ENCODE measurements at places on chromosomes 4 and X.

DNA sequence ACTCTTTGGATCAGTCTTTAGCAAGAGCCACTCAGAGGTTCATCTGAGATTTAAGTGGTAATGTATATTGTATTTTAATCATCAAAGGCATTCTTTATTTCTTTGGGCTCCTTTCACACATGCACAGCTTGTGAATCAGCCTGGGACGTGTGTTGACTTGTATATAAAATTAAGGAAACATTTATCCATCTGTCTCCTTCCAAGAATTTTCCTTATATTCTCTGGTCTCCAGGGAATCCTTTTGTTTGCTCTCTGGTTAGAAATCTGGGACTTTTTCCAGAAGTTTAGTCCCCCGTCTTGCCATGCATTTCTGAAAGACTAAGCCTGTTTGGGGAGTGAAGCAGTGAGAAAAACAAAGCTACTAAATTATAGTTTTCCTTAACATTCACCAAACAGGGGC lies 212.3 kb downstream of the DCAF12L2 start:
- DNase-seq, result peak; percentile 5

DNA sequence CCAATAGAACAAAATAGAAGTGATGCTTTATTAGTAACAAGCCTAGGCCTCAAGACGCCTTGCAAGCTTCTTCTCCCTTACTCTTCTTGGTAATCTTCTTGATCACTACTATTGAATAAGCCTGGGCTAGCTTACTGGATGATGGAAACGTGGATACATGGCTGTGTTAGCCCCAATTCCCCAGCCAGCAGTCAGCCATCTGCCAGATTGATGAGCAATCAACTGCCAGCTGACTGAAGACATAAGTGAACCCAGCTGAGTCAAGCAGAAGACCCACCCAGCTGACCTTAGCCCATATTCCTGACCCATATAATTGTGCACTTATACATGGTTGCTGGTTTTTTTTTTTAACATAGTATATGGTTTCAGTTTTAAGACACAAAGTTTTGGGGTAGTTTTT lies 130.4 kb downstream of the DHX15 start:
- DNase-seq, result no peak

- DNase-seq, result no peak
Measured at GRCh38 chr4:158729716-158730559, 6.7 kb upstream of the PPID start.

DNA sequence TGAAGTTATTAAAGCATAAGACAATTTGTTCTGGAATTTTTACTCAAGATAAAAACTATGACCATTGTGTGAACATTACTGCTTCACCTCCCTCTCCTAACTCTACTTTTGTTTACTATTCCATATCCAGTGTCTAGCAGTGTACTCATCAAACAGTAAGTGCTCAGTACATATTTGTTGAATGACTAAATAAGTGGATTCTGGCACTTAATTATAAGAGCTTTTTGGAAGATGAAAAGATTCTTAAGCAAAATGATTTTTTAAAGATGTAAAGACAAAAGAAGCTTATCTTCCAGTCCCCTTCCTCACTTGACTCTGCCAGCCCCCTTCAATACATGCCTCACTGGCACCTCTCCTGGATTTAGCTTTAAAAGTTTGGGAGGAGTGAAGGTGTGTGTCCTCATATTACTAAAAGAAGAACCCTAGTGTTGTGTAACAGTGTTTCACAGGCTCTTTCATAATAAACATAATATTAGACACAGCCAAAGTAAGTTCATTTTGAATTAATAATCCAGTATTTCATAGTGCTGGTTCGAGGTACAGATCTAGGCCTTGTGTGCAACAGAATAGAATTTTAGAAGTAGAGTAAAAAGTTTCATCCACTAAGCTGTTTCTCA lies 53.0 kb downstream of the GAB1 start:
- DNase-seq, result no peak

DNA sequence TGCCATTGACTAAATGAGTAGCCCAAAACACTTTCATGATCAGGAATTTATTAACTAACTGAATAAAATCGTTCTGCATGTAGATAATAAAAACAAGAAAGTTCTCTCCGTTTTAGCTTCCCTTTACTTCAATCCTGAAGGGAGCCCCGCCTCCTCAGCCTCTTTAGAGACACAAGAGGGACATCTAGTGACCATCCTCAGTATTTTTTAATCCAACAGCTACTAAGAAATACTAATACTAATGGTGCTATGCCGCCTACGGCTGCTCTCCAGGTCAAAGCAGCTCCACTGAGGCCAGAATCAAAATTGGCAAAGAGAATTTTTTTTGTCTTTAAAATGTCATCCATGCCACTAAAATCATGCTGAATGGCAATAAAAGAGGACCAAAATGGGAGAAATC lies 3.2 kb upstream of the PCDH19 start:
- DNase-seq, result peak; percentile 24

GRCh38 chrX:151019856-151020255 lies 36.7 kb downstream of the HMGB3 start:
- DNase-seq, result no peak

- no peak for DNase-seq
Measured at GRCh38 chr4:167642250-167642649, 408.0 kb upstream of the SPOCK3 start.

- DNase-seq, result no peak
Measured at GRCh38 chrX:149630681-149631233, 835 bp downstream of the TMEM185A start.

DNA sequence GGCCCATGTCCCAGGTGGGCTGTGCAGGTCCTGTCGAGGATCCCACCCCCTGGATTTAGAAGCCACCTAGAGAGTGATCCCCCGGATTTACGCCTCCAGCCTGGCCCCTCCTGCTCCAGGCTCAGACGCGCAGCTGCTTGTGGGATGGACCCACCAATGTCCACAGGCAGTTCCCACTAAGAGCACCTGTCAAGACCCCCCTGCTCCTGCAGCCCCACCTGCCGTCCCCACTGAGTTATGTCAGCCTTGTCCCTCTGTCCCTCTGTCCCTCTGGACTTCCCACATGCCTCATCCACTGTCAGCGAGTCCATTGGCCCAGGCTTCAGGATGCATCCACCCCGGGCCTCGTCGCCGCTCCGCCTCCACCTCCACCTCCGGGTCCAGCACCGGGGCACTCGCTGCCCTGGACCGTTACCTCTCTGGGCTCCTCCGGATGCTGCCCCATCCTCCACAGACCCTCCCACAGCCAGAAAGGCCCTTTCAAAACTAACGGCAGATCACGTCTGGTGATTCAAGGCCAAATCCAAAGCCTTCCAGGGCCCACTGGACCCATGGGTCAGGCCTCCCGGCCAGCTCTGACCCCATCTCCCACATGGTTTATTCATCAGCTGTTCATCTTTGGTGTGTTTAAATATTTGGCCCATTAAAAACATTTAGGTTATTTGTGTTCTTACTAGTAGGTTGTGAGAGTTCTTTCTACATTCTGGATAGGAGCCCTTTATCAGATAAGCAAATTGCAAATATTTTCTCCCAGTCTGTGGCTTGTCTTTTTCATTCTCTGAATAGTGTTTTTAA lies 28.3 kb downstream of the HTRA3 start:
- DNase-seq, result no peak
